ENCODE measurements at places on chromosomes 5 and 9. TPM values are rescaled to one million over a fixed set of nuclear protein-coding genes. Genes with fewer than 3 reads are reported as not detected.

- DNase-seq = no peak
Measured at GRCh38 chr9:73773896-73774295, 622.2 kb downstream of the ANXA1 start.

DNA sequence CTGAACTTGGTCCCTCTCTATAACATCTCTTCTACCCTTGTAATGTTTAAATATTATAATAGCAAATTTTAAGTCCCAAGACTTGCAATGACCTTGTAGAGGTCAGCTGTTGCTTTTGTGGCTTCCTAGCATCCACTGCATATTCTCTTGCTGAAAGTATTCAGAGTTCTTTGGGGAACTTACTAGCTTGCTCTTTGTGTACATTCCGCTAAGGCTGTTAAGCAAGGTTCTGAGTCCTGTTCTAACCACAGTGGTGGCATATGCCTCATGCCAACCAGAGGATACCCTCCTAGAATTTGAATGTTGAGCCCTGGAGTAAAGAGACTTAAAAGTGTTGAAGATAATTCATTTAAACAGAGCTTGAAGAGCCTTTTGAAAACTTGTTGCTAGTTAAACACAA, 570.9 kb downstream of the TLE1 start:
- DNase-seq = no peak

DNA sequence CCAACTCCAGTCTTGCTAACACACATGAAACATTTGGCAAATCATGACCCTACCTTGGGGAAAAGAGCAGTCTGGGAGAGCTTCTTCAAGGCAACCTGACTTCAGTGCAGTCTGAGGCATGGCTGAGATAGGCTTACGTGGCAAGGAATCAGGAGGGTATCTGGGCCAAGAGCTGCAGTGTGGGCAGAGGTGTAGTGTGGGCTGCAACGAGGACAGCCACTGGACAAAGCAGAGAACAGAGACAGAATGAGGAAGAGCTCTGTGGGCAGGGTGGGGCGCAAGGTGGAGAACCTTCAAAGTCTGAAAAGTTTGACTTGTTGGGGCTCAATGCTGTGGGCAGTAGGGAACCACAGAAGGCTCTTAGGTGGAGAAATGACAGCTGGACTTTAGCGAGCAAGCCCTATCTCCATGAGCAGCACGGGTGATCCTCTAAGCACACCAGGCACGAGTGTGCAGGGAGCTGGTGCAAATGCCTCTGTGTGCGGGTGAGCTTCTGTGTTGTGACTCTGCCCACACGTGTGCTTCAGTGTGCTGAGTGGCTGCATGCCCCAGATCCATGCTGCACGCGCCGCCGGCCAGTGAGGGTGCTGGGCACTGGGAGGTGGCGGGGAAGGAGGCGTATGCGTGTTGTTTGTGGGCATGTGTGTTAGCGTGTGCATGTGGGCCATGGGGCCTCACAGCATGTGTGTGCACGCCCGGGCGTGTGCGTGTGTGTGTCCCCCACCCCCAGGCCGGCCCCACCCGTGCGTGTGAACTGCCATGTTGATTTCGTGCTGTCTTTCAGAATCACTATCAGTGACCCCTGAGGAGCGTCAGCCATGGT, 23.3 kb downstream of the GOLGA2 start:
- DNase-seq = no peak

DNA sequence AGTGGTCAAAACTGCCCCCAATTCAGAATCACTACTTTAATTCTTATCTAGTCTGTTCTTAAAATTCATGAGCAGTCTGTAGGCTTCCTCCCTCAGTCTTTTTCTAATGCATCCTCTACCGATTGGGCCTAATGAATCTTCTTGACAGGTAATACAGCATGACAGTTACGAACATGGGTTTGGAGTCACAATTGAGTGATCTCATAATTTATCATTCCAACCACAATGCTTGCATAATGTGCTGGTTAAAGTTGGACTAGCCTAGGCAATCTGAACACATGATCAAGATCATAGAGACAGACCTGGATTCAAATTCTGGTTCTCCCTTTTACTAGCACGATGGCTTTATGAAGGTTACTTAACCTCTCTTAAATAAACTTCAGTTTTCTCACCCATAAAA, 33.1 kb upstream of the SETD9 start:
- DNase-seq = no peak

- DNase-seq = no peak
Measured at GRCh38 chr5:58099257-58099656, 360.6 kb downstream of the PLK2 start.

Gene PCDHGB5
- not detected for total RNA-seq

GRCh38 chr9:86903734-86904085, 43.6 kb downstream of the GAS1 start:
- no peak for DNase-seq

DNA sequence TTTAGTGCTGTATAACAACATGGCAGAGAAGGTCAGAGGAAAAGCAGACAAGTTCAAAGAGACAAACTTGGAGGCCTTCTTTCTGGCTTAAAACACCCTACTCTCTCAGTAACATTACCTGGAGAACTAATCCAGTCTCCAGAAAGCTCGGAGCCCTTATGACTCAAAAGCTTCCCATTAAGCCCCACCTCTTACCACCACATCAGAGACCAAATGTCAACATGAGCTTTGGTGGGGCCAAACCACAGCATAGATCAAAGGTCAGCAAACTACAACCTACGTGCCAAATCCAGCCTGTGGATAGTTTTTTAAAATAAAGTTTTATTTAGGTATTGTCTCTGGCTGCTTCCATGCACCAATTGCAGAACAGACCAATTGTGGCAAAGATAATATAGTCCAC, 589.9 kb downstream of the DNAH5 start:
- DNase-seq = no peak

GRCh38 chr5:112655513-112655912, 82.2 kb upstream of the APC start:
- DNase-seq = no peak

GRCh38 chr5:158324236-158324635, 465.3 kb upstream of the CLINT1 start:
- DNase-seq = peak; percentile 21

Gene UIMC1
- 36.0 TPM for total RNA-seq

Gene BARHL1
- total RNA-seq = 0.07 TPM

Gene HNRNPA0
- total RNA-seq = 23.9 TPM

GRCh38 chr9:70127540-70128416, 84.1 kb downstream of the MAMDC2 start:
- no peak for DNase-seq

DNA sequence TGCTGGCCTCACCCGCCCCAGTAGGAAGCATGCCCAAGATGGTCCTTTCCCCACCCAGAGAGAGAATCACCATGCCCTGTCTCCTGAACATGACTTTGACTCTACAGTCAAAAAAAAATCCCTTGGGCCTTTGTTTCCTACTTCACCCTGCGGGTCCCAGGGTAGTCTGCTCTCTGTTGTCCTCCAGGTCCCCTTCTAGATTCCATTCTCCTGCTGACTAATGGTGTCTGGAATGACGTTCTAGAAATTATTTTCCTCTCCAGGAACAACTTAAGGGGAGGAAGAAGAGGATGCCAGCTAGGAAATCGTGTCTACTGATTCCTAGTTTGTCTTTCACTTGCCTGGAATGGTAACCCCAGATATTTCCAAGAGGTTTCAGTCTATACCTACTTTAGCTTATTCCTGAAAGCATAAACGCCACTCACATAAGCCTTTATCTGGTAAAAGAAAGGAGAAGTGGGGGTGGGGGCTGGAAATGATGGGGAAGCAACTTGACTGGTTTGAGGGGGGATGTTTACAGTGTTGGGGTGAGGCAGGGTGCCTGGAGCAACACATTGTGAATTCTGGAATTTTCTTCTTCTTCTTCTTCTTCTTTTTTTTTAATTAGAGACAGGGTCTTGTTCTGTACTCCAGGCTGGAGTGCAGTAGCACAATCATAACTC, 93.9 kb downstream of the SNX18 start:
- DNase-seq = no peak

DNA sequence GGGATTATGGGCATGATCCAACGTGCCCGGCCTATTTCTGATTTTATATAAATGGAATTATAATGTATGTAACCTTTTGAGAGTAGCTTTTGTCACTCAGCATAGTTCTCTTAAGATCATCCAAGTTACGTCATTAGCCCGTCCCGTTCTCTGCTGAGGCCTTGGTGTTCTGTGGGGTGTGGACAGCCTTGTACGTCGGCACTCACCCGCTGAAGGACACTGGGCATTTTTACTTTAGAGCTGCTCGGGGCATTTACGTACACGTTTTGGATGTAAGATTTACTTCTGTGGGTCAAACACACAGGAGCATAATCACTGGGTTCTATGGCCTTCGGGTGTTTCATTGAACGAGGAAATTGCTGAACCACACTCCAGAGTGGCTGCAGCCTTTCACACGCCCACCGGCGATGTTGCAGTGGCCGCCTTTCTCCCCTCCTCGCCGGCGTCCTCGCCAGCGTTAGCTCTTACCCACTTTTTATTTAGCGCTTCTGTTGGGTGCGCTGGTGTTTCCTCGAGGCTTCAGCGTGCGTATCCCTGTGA, 101.8 kb downstream of the EHMT1 start:
- peak; percentile 29 for DNase-seq

GRCh38 chr5:135822286-135822685, 12.2 kb upstream of the SLC25A48 start:
- no peak for DNase-seq

- DNase-seq = no peak
Measured at GRCh38 chr5:329121-329735, 7.7 kb downstream of the AHRR start.

GRCh38 chr5:102453716-102454115, 45.1 kb downstream of the SLCO6A1 start:
- no peak for DNase-seq

DNA sequence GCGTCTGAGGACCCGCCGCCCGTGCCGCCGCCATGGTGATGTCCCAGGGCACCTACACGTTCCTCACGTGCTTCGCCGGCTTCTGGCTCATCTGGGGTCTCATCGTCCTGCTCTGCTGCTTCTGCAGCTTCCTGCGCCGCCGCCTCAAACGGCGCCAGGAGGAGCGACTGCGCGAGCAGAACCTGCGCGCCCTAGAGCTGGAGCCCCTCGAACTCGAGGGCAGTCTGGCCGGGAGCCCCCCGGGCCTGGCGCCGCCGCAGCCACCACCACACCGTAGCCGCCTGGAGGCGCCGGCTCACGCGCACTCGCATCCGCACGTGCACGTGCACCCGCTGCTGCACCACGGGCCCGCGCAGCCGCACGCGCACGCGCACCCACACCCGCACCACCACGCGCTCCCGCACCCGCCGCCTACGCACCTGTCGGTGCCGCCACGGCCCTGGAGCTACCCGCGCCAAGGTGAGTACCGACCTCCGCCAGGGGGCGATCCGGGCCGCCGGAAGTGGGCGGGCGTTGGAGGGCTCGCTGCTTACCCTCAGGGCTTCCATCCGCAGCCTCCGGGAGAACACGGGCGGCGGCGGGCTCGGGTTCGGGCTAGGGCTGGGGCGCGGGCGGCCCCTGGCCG, 8.5 kb downstream of the PRR7 start:
- DNase-seq = peak; percentile 98

DNA sequence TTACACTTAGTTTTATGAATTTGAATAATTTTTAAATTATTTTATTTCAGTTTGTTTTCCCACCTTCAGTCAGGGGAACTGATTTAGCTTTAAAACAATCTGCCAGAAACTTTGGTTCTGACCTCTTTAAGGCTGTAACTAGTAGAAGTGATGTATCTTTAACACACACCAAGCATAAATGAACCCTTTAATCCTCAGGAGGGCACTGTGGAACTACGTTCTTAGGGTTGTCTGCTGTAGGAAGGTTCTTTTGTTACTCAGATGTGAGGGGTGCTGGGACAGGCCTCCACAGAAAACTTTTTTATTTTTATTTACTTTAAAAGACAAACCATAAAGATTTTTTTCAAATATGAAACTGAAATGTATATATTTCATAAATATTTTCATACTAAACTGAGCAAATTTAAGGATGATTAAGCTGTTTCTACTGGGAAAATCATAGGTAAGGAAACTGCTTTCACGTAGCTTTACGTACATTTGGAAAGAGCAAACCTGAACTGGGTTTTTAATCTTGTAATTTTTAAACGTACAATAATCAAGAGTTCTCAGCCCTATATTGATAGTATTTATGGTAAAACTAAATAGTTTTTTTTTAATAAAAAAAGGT, 5.3 kb downstream of the KLF4 start:
- peak; percentile 70 for DNase-seq

Gene TICAM2
- total RNA-seq = not detected

- no peak for DNase-seq
Measured at GRCh38 chr9:98291820-98292219, 36.4 kb upstream of the TBC1D2 start.

Gene ANKRD20A1
- total RNA-seq = not detected

DNA sequence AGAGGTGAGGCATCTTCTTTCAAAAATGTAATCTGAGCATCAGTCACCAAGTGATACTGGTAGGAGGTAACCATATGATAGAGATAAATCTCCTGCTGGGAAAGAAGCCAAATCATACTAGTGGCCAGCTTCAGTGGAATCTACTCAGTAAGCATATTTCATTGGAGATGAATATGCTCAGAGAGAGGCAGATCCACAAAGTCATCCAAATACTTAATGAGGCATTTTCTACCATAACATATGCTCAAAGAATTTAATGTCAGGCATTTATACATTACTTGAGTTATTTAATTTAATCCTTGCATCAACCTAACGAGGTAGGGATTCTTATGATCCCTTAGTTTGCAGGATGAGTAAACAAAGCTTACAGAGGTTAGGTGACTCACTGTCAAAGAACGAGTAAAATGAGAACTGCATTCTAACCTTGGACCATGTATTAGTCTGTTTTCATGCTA, 50.9 kb upstream of the DMRTA1 start:
- DNase-seq = no peak

- DNase-seq = peak; percentile 67
Measured at GRCh38 chr5:137629646-137630045, 106.2 kb downstream of the KLHL3 start.

- no peak for DNase-seq
Measured at GRCh38 chr9:38112049-38112448, 43.0 kb upstream of the SHB start.

DNA sequence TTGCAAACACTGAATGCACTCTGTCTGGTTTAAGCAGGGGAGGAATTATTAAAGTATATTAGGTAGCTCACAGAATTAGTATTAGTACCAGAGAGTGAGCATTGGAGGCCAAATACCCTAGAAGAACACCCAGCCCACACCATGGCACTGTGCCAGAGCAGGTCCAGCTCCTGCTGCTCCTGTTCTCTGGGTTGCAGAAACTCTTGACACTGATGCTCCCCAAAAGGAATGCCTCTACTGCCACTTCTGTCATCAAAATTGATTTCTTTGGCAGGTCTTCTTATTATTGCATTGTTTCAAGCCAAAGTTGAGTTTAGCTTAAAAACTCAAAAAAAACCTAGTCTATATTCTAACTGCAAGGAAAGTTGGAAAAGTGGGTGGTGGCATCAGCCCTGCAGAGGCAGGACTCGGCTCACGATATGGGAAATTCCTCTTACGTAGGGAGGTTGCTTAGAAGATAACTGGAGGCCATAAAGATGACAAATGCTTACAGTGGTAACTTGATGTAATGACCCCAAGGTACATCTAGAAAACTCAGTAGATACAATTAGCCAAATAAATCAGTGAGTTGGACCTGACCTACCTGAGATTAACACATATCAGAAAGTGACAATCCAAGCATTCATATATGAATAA, 123.4 kb downstream of the CD180 start:
- no peak for DNase-seq

Measured in H7 (cell line).